ENCODE measurements at places on chromosomes 7 and 10.
A peak's percentile ranks its signal among the peaks of the same experiment; 100 is the strongest.

GRCh38 chr7:51213618-51214017 is 103.0 kb downstream of the COBL start:
- DNase-seq, result no peak

DNA sequence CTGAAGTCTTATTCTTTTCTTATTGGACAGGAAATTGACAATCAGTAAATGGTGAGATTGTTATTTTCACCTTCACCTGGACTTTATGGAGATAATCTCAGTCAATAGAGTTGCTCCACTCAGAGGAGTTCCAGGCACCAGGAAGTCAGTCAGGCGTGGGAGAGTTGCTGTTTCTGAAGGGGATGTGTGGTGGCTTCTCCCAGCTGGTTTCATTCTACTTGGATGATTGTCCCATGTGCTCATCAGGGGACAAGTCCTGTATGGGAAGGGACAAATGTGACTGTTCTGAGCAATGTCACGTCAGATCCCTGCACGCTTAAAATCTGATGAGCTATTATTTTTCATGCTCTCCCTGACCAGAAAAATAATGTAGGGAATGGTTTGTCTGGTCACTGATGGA is 222.5 kb upstream of the PITRM1 start:
- no peak for DNase-seq

- no peak for DNase-seq
Observed at GRCh38 chr7:150330211-150330885, 7.0 kb upstream of the ACTR3C start.

DNA sequence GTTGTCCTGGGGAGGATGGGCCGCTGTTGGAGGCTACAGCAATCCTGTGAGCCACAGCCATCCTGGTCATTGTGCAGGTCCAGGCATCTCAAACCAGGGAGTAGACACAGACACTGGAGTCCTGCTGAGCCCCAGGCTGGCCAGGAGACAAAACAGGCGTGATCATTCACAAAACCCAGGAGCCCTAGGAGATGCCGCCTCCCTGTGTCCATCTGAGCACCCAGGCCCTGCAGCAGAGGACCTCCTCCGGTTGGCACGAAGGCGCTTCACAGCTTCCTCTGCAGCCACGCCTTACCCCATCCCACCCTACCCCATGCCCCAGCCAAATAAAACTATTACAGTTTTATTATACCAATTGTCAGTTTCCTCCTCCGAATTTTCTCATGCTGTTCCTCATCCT is 183.6 kb downstream of the PLXNA4 start:
- DNase-seq, result no peak

DNA sequence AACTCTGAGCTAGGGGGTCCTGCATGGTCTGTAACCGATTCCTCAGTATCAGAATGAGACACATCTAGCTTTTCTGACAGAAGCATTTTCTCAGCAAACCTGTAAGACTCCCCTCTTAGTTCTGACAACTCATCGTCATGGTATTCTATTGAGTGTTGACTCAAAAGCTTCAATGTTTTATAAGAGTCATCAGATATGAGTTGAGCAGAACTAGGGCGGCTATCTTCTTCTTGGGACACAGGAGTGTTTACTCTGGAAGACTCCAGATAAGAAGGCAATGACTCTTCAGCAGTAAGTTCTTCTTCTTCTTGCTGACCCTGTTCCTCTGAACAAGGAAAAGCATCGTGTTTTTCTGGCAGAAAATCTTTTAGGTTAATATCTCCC is 167.0 kb upstream of the CCDC6 start:
- no peak for DNase-seq

DNA sequence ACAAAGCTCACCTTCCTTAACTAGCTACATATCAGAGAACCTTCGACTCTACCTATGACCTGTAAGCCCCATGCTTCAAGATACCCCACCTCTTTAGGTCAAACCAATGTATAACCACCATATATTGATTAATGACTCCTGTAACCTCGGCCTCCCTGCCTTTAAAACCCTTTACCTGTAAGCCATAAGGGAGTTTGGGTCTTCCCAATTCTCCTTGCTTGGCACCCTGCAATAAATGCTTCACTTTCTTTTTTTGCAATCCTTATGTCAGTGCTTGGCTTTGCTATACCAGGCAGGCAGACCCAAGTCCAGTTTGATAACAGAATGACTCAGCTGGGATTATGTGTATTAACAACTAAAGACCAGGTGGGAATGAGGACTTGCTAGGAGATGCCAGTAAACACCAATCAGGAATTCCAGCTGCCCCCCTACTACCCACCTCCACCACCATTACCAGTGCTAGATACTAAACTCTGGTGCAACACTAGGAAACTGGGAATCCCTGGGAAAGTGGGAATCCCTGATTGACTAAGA is 22.0 kb upstream of the SLC35G1 start:
- peak; percentile 21 for DNase-seq

DNA sequence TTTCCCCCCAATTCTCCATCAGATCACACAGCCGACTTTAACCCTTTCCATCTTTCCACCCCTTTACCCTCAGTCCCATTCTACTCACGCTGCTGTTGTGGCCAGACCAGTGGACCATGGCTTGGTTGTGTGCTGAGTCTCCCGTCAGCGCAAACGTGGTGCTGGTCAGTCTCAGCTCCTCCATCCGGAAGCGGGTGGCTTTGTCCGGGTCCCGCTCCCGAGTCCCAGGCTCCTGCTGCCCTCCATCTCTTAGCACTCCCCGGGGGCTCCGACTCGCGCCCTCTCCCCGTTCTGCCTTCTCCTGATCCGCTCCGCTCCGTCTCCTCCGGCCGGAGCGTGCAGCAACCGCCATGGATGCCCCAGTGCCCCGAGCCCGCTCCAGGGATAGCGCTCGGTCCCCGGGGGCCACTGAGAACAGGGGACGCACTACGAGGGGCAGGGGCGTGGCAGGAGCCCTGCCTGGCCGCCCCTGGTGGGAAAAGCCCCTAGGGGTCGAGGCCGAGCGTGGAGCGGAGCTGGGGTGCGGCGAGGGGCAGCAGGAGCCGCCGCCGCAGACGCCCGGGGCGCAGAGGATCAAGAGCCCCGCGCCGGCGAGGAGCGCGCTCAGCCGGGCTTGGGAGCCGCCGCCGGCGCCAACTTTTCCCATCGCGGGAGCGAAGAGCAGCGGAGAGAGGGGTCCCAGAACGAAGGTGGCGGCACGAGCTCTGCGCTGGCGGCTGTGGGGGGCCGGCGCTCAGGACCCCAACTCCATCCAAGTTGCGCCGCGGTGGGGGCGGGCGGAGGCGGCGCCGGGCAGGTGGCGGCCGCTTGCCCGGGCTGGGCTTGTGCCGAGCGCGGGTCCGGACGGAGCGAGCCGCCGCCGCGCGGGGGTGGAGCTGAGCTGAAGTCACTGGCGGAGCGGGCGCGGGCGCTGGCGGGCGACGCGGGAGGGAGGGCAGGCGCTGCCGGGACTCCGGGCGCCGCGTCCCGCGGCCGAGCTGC is at the start of gene SORCS1:
Gene SORCS1 (minus strand): TSS at position 826 of the 981 bp plus-strand sequence.
- peak; percentile 60 for DNase-seq

GRCh38 chr7:33177876-33178275 is 48.5 kb downstream of the BBS9 start:
- DNase-seq, result no peak

GRCh38 chr7:154473360-154473759 is 421.2 kb downstream of the DPP6 start:
- no peak for DNase-seq

DNA sequence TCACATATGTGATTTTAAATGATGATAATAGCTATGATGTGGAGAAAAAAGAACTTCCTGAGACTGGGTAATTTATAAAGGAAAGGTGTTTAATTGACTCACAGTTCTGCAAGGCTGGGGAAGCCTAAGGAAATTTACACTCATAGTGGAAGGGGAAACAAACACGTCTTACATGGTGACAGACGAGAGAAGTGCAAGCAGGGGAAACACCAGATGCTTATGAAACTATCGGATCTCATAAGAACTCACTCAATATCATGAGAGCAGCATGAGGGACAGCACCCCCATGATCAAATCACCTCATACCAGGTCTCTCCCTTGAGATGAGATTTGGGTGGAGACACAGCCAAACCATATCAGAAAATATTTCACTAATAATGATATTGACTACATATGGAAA is 4.1 kb upstream of the LIPN start:
- DNase-seq, result no peak

- DNase-seq, result no peak
Observed at GRCh38 chr10:109895095-109895818, 28.1 kb downstream of the XPNPEP1 start.

DNA sequence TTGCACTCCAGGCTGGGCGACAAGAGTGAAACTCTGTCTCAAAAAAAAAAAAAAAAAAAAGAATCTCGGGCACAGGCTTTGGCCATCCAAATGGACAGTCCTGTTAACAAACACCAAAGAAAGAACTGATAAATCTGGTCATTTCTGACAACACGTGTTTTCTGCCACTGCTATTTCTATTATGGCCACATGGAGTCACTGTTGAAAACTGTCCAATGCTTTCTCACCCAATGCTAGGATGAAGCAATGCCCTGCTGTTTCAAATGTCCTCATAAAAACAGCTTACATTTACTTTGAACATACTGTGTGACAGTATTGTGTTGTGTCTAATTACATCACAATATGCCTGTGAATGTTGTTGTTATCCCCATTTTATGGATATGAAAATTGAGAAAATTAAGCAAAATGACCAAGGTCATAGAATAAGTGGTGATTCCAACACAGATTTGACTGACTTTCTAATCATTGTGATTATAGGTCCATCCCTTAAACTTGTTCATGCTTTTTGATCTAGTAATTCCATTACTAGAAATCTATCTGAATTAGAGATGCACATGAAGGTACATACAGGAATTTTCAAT is 19.9 kb upstream of the MAP3K8 start:
- DNase-seq, result no peak

GRCh38 chr7:55545496-55545895 is 26.8 kb downstream of the VOPP1 start:
- DNase-seq, result no peak

DNA sequence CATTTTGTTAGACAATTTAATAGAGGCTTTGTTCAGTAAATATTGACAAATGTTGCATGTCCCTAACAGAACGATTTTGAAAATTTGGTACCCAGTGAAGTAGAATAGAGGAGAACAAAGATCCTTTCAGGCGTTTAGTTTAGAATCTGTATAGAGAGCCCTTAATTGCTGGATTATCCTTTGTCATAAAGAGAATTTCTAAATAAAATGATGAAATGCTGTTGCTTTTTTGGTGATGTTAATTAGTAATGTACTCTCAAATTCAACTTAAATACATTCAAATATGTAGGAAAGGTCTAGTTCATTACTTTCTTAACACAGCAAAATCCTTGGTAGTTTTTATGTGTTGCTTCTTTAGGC is 1.2 kb downstream of the LUC7L2 start:
- no peak for DNase-seq

- no peak for DNase-seq
Observed at GRCh38 chr7:139774376-139774775, 3.4 kb downstream of the HIPK2 start.

DNA sequence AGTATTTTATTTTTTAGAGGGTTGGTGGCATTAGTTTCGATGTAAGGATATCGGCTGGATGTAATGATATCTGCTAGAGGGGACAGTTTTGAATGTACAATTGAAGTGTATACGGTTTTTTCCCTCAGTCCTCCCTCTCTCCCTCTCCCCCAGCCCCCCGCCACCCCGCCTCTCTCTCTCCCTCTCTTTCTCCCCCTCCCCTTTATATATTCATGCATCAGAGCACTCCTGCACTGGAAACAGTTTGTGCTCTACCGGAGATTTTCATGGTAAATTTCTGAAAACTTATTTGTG is 1.6 kb downstream of the GLCCI1 start:
- DNase-seq, result peak; percentile 37

GRCh38 chr10:93463723-93464476 is 18.2 kb downstream of the MYOF start:
- no peak for DNase-seq

GRCh38 chr7:29350351-29350750 is 155.8 kb downstream of the CHN2 start:
- DNase-seq, result no peak

GRCh38 chr7:55548295-55548731 is 24.0 kb downstream of the VOPP1 start:
- DNase-seq, result no peak

DNA sequence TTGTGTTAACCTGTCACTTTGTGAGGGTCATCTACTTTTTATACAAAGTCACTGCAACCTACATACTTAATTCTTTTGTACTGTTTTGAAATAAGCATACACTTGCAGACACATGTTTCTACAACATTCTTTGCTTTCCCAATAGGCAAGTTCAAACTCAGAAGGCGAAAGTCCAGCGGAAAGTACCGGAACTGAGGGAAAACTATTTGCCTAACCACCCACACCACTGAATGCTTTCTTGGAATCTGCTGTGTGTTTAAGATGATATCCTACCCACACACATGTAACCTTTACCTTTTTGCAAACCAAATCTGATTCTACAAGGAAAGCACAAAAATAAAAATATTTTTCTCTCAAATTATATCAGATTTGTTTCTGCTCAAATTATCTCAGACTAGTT is 139.4 kb upstream of the AGR3 start:
- DNase-seq, result no peak

DNA sequence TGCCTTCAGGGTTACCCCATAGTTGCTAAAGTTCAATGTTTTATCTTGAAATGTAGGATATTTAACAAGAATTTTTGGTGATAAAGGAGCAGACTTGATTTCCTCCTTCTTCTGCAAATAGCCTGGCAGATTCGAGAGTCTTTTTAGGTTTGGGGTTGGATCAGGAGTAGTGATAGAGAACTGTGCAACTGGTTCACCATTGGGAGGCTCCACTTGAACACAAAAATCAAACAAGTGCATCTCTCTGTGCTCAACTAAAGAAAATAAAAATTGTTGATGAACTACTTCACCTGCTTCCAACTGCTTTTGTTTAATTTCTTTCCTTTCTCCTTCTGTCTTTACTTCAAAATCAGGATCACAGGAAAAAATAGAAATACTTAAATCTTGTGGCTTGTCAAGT is 58.5 kb downstream of the MACC1 start:
- no peak for DNase-seq

- DNase-seq, result peak; percentile 4
Observed at GRCh38 chr7:6652446-6653011, 15.4 kb downstream of the ZNF316 start.

- no peak for DNase-seq
Observed at GRCh38 chr10:7264313-7264756, 146.5 kb downstream of the SFMBT2 start.

DNA sequence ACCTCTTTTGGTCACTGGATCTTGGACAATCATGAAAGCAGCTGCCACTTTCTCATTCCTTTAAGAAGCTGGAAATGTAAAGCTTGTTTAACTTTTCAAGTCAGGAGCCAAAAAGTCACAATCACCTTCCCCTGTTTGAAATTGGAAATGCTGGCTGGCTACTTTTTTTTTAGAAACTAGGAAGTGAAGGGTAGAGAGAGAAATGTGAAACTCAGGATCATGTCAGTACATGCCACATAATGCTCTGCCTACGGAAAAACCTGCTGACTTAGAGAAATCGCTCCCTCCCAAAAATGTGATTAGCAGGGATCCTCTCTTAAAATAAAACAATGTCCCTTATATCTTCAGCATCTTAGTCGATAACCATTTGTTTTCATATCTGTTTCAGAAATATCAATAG is 188.4 kb upstream of the C7orf33 start:
- no peak for DNase-seq

- no peak for DNase-seq
Observed at GRCh38 chr7:151218170-151218569, 7.9 kb upstream of the H2BK1 start.

- no peak for DNase-seq
Observed at GRCh38 chr7:33432821-33433220, 303.5 kb downstream of the BBS9 start.
